HepG2 (cell line): ENCODE measurements at places on chromosomes 7 and 10. TPM values are rescaled to one million over a fixed set of nuclear protein-coding genes. Genes with fewer than 3 reads are reported as not detected.

The CNPY1 gene
- total RNA-seq: not detected in 2 replicates

The CHN2 gene
- total RNA-seq: 23.5 and 28.6 TPM in 2 replicates

The TMEM254 gene
- 8.4 and 11.2 TPM in 2 replicates for total RNA-seq

The GPRIN2 gene
- total RNA-seq: not detected in 2 replicates

The VSTM2A gene
- not detected in 2 replicates for total RNA-seq

The GOLGA7B gene
- not detected in 2 replicates for total RNA-seq

The SLC16A12 gene
- total RNA-seq: 0.02 TPM in 1 of 2 replicates, not detected in the other

The CFAP70 gene
- total RNA-seq: 0.13 and 0.27 TPM in 2 replicates

DNA sequence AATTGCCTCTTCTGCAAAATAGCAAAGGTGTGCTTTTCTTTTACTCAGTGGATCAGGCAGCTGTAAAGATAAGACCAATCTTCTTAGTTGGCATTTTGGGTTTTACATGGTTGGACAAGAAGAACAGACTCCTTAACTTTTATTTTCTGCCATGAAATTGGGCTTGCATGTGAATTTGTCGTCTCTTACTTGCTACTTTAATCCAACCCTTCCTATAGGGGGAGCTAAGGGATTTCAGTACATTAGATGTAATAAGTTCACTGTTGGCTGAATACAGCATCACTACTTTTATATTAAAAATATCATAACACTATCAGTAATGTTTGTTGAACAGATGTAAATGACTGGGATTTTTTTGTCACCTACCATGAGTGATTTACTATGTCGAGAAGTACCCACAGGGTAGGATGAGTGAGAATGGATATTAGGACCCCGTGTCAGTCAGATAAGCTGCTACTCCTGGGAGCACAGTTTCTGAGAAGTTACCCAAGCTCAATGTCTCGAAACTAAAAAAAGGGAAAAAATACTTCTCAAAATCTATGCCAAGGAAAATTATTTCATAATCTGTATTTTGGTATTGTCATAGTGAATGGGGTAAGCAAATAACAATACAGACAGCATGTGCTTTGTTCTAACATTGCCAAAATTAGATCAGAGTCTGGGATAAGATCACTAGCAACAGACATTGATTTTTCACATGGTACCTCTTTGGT lies 127.4 kb upstream of the AGR3 start:
- no peak overlapping the region for H3K4me3 ChIP-seq
- peaks cover 15% of the 10 kb centered on the region for H3K4me1 ChIP-seq
- no peaks in the 10 kb centered on the region for H3K27me3 ChIP-seq
- no peak overlapping the region for H3K27ac ChIP-seq
- H3K36me3 ChIP-seq: no peaks in the 10 kb centered on the region

DNA sequence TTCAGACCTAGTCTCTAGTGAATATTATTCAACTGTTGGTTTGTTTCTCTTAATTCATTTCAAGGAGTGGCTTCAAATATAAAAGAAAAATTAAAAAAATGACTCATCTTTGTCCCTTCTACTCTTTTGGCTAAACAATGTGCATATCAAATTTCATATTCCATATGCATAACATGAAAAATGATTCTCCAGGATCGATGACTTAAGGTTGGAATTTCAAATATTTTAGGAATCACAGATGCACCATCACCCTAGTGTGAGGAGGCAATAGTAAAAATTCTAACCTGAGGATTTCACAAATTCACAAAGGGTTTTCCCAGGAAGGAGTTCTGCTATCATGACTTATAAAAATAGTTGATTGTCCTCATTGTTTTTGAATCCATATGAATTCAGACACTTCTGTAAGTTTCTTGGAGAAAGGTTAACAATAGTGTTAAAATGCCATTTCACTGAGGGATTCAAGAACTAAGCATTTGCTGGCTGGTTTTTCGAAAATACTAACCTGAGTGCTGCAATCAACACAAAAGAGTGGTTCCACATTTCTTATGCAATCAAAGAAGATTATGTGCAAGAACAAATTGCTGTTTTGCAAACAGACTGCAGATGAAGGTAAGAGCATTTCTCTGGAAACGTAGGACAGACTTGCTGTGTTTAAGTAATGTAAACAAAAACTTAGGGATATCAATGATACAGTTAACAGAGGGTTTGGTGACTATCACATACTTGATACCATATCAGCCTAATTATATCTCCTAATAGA lies 547.5 kb upstream of the LRRTM3 start:
- no peak for DNase-seq
- no peaks in the 10 kb centered on the region for H3K27me3 ChIP-seq
- no peak overlapping the region for H3K27ac ChIP-seq
- no peaks in the 10 kb centered on the region for H3K36me3 ChIP-seq
- H3K4me1 ChIP-seq: no peaks in the 10 kb centered on the region

- H3K4me3 ChIP-seq: no peak overlapping the region
- no peaks in the 10 kb centered on the region for H3K36me3 ChIP-seq
- H3K4me1 ChIP-seq: peaks cover 79% of the 10 kb centered on the region
- H3K27ac ChIP-seq: no peak overlapping the region
- H3K27me3 ChIP-seq: no peaks in the 10 kb centered on the region
Measured at GRCh38 chr10:103188853-103189252, 4.2 kb downstream of the NT5C2 start.

DNA sequence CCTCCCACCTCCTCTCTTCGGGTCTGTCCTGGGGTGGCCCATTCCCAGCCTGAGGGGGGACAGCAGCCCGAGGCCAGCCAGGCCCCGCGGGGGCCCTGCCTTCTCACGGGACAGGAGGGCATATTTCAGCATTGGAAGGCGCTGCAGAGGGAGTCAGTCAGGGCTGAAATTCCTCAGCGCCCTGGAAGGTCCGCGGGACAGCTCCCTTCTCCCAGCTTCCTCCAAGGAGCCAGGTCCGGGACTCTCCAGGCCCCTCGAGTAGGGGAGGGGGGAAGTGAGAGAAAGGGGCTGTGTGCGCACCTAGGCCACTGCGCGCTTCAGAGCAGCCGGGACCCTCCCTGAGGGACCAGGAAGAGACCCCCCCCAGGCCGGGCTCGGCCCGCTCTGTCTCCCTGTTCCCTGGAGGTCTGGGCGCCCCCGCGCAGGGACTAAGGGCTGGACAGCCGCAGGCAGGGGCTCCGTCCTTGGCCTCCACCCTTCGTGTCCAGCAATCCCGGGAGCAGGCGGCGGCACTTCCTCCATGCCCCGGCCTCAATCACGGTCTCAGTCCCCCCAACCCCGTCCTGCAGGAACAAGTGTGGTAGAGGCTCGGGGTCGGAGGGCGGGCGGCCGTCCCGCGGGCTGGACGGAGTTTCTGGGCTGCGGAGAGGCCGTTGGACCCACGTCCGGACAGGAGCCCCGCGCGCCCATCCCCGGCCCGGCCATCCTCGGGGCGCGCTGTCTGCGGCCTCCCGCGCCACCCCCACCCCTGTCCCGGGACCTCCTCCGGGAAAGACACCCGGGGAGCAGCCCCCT lies 6.0 kb upstream of the ELFN1 start:
- H3K4me3 ChIP-seq: no peak overlapping the region
- H3K4me1 ChIP-seq: peaks cover 22% of the 10 kb centered on the region; the same call in 1 of the 2 replicates
- H3K27ac ChIP-seq: no peak overlapping the region
- no peak for DNase-seq
- no peaks in the 10 kb centered on the region for H3K36me3 ChIP-seq

DNA sequence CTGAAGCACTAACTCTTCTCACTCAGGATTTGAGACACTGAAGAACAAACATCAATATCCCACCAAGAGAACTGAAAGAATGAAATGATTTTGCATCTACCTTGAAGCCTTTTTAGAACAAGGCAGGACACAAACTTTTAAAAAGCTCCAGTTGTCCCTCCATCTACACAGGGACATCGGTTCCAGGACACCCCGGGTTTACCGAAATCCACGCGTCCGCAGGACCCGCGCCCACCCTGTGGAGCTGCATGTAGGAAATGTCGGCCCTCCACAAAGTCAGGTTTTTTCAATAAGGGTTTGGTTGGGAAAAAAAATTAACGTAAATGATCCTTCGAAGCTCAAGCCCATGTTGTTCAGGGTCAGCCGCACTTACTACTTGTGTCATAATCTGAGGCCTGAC lies 94.0 kb downstream of the DIP2C start:
- H3K36me3 ChIP-seq: no peaks in the 10 kb centered on the region
- H3K4me3 ChIP-seq: no peak overlapping the region
- DNase-seq: no peak
- no peaks in the 10 kb centered on the region for H3K27me3 ChIP-seq
- H3K4me1 ChIP-seq: no peaks in the 10 kb centered on the region

- no peaks in the 10 kb centered on the region for H3K4me1 ChIP-seq
- H3K4me3 ChIP-seq: no peak overlapping the region
- H3K27me3 ChIP-seq: no peaks in the 10 kb centered on the region
- no peaks in the 10 kb centered on the region for H3K36me3 ChIP-seq
- no peak overlapping the region for H3K27ac ChIP-seq
- DNase-seq: no peak
Measured at GRCh38 chr7:108261560-108262255, 131.5 kb upstream of the LAMB4 start.

- no peak overlapping the region for H3K27ac ChIP-seq
- no peak overlapping the region for H3K4me3 ChIP-seq
- H3K36me3 ChIP-seq: no peaks in the 10 kb centered on the region
- H3K4me1 ChIP-seq: no peaks in the 10 kb centered on the region
- H3K27me3 ChIP-seq: no peaks in the 10 kb centered on the region; the same call in 1 of the 2 replicates
Measured at GRCh38 chr10:4004144-4004543, 219.1 kb upstream of the KLF6 start.

DNA sequence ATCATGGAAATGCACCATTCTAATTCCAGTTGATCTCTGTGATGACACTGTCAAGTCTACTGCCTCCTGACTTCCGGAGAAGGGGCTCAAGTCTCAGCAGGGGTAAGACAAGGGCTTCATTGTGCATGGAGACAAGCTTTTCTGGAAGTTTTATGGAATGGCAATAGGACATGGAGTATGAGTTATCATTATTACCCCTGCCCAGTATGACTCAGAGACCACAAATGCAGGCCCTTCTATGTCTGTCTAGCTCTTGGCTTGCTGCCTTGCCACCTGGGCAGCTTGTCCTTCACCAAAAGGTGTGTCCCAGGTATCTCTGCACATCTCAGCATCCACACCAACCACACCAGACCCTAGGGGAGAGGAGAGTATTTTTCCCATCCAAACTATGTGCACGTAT lies 34.9 kb upstream of the KIAA1217 start:
- no peaks in the 10 kb centered on the region for H3K4me1 ChIP-seq
- no peak overlapping the region for H3K4me3 ChIP-seq
- H3K27ac ChIP-seq: no peak overlapping the region
- no peaks in the 10 kb centered on the region for H3K36me3 ChIP-seq
- no peak for DNase-seq
- no peaks in the 10 kb centered on the region; the same call in 2 of the 3 replicates for H3K27me3 ChIP-seq

- DNase-seq: no peak
- H3K4me1 ChIP-seq: peaks cover 19% of the 10 kb centered on the region
- H3K4me3 ChIP-seq: no peak overlapping the region
- H3K27ac ChIP-seq: no peak overlapping the region
- peaks cover 11% of the 10 kb centered on the region; the same call in 2 of the 3 replicates for H3K36me3 ChIP-seq
- H3K27me3 ChIP-seq: no peaks in the 10 kb centered on the region
Measured at GRCh38 chr10:71366690-71367089, 30.0 kb upstream of the CDH23 start.

DNA sequence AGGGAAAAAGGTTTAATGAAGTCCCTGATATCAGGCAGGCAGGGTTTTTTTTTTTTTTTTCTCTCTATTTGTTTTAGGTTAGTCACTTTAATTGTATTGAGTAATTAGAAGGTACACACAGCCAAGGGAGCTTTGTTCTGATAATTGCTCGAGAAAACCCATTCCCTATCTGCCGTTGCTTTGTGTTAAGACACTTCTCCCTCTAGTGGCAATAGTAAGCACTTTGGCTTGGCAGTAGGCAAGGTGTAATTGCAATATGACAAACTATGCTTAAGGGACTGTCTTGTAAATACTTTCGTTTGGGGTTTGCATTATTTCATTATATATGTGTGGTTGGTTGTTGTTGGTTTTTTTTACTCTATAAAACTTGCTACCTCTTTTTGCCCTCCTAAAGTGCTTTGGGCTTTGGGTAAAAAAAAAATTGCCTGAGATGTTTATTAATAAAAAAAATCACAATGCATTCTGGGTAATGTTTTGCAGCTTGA lies 113.4 kb downstream of the BTRC start:
- no peaks in the 10 kb centered on the region for H3K27me3 ChIP-seq
- DNase-seq: peak; percentile 67
- H3K4me3 ChIP-seq: no peak overlapping the region
- H3K4me1 ChIP-seq: no peaks in the 10 kb centered on the region
- no peaks in the 10 kb centered on the region for H3K36me3 ChIP-seq

GRCh38 chr7:121871188-121871587 lies 1.8 kb upstream of the PTPRZ1 start:
- no peak overlapping the region for H3K4me3 ChIP-seq
- DNase-seq: no peak
- no peak overlapping the region for H3K27ac ChIP-seq
- no peaks in the 10 kb centered on the region for H3K36me3 ChIP-seq
- peaks cover 1% of the 10 kb centered on the region; the same call in 1 of the 2 replicates for H3K27me3 ChIP-seq
- peaks cover 11% of the 10 kb centered on the region for H3K4me1 ChIP-seq

DNA sequence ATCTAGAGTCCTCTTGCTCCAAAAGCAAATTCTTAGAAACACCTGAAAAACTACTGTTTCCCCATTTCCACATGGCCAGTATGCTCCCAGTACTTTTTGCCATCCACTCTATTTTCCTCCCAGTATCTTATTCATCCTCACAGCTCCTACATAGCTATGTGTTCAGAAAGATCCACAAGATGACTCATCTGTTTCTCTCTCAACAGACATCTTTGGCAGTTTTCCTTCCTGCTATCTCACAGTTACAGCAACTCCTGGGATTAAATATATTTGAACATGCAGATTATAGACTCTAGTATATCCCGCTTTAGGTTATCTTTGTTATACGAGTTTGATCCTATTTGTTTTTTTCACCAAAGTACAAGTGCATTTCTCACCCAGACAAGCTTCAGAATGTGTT lies 675.6 kb upstream of the POT1 start:
- no peak overlapping the region for H3K4me3 ChIP-seq
- H3K27ac ChIP-seq: no peak overlapping the region
- no peak for DNase-seq
- no peaks in the 10 kb centered on the region for H3K36me3 ChIP-seq
- no peaks in the 10 kb centered on the region for H3K27me3 ChIP-seq

GRCh38 chr10:33193701-33194521 lies 140.6 kb downstream of the NRP1 start:
- DNase-seq: peak; percentile 45
- peaks cover 60% of the 10 kb centered on the region for H3K4me1 ChIP-seq
- no peaks in the 10 kb centered on the region for H3K36me3 ChIP-seq
- no peak overlapping the region for H3K4me3 ChIP-seq
- H3K27ac ChIP-seq: peak overlapping the region; percentile 38

DNA sequence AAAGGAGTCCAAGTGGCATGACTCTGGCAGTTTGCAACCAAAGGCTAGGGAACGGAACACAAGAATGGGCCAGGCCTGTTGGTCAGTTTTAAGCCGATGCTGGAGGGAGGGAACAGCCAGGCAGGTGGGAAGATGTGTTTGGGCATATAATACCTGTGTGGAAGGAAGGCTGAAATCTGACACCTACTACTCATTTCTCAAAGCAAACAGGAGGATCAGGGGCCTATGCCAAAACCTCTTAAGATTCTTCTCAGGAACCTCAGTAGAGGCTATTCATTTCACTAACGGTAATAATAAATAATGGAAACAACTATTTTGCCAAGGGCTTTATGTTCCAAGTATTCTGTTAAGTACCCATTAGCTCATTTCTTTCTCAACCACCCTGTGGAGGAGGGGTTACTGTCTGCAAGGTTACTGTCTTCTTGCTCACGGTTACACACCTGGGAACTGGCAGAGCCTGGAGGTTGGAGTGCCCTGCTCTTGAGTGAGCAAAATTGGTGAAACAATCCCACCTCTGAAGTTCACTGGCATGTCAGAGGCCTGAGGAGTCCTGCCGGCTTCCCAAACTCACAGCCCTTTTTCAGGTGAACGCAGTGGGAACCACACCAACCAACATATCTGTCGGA lies 35.5 kb downstream of the GOT1 start:
- peak overlapping the region; percentile 76 for H3K27ac ChIP-seq
- H3K27me3 ChIP-seq: no peaks in the 10 kb centered on the region
- no peak for DNase-seq
- H3K4me3 ChIP-seq: no peak overlapping the region
- peaks cover 31% of the 10 kb centered on the region for H3K36me3 ChIP-seq
